ENCODE measurements at places on chromosomes 13 and 19.

DNA sequence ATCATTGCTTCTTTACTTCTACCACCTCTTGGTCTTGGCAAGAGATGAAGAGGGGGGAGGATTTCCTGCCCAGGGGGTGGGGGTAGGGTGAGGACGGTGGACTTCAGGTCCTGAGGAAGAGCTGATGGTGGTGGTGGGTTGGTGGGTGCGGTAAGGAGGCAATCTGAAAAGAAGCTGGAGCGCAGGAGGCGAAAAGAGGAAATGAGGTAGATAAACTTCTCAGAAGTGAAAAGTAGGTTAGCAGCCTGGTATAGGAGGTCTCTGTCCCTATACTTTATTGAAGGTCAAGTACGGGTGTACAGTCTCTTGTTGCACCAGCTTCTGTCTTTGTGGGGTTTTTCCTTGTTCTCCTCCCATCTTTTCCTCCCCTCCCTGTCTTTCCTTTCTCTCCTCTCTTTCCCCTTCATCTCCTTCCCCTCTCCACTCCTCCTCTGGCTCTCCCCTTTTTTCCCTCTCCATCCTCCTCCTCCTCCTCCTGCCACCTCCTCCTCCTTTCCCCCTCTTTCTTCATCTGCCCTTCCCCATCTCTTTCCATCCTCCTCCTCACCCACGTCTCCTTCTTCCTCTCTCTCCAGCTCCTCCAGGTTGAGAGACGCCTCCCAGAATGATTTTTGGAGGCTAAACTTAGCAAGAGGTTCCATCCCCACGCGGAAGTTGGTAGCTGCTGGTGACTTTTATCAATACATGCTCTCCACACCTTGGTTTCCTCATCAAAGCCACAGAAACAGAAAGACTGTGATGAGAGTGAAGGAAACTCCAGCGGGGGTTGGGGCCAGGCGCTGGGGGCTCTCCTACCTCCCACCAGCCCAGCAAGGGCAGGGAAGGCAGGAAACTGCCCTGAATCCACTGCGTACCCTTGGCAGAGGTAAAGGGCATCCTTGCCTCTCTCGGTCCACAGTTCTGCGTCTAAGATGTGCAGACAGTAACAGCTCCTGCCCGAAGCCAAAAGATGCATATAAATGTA is 15.3 kb downstream of the TNFSF14 start:
- DNase-seq, result no peak

DNA sequence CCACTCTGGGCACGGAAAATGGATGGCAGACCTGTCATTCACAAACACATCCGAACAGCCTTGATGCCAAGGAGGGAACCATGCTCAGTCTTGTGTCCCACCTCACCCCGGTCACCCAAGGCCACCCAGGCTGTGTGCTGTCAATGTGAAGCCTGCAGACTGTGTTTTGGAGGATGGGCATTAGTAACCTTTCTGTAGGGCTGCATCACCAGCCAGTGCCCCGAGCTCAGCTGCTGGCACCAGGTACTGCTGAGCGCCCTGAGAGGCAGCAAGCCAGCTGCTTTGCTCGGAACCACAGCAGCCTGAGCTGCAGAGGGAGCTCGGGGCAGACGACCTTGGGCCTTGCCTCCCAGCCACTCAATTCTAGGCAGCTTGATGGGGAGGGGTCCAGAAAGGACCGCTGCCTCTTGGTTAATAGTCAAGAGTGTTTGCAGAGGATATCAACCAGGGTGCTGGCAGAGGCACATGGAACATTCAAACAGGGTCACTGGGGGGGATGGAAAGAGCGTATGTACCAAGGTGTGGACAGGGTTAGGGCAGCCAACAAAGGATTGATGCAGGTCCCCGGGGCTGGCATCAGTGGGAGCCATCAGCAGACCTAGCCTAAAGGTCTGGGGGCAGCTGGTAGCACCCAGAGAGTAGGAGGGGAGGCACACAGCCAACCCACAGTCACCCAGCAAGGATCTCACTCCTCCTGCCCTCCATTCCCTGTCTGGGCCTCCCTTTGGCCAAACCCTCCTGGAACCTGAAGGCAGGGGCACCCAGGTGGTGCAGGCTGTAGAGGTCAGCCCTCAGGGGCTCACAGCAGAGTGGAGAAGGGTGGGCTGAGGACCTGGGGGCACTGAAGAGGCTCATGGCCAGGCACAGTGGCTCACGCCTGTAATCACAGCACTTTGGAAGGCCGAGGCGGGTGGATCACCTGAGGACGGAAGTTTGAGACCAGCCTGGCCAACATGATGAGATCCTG is 8.1 kb downstream of the VSTM2B start:
- DNase-seq, result no peak

DNA sequence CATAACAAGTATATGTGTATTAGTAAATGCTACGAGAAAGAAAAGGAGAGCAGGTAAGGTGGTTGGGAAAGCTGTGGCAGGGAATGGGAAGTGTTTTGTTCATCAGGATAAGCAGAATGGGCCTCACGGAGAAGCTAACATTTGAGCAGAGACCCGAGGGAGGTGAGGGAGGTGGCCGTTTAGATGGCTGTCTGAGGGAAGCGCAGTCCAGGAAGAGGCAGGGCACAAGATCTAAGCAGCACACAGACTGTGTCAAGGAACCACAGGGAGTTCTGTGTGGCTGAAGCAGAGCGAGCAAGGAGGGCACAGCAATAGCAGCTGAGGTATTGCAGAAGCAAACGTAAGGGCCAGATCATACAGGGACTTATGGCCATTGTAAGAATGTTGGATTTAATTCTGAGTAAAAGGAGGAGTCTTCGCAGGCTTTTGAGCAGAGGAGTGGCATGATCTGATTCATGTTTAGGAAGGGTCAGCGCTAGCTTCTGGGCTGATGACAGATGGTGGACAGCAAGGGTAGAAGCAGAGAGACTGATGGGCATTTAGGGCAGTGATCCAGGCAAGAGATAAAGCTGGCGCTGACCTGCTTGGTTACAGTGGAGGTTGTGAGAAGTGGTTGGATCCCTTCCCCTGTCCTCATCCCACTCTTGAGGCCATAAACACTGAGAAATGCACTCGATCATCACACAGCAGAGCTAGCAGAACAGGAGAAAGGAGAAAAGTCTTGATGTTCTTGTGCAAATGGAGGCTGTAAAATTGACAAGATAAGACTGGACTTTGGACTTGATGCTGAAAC is 199.9 kb downstream of the LACC1 start:
- DNase-seq, result no peak

- DNase-seq, result no peak
These were observed 14.5 kb downstream of the RFX2 start for GRCh38 chr19:6095760-6096159.

GRCh38 chr13:25602176-25602575 is 230.4 kb downstream of the ATP8A2 start:
- no peak for DNase-seq

- DNase-seq, result no peak
These were observed 81.5 kb downstream of the ATP11A start for GRCh38 chr13:112771139-112771876.

GRCh38 chr19:45059258-45059965 is 16.9 kb downstream of the ZNF296 start:
- peak; percentile 77 for DNase-seq
